ENCODE measurements at places on chromosomes 4 and X.

DNA sequence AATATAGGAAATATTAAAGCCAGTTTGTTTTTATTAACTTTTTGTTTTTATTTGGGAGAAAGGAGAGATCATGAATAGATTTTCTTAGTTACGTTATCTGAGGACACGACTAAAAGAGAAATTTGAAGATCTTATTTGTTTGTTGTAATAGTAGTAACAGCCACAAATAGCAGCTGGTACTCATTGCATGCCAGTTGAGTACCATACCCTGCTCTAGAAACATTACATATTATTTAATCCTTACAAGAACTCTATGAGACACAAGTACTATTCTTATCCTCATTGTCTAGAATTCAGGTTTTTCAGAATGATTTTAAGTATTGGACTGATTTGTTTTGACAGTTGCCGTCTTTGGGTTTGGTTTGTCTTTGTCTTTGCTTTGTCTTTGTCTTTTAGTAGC, 31.8 kb downstream of the USP53 start:
- DNase-seq = no peak

GRCh38 chr4:38469410-38469809, 194.6 kb upstream of the KLF3 start:
- DNase-seq = no peak

GRCh38 chr4:99330648-99331047, 9.4 kb upstream of the ADH1B start:
- no peak for DNase-seq

- no peak for DNase-seq
Observed at GRCh38 chr4:38757945-38758600, 24.7 kb downstream of the TLR10 start.

DNA sequence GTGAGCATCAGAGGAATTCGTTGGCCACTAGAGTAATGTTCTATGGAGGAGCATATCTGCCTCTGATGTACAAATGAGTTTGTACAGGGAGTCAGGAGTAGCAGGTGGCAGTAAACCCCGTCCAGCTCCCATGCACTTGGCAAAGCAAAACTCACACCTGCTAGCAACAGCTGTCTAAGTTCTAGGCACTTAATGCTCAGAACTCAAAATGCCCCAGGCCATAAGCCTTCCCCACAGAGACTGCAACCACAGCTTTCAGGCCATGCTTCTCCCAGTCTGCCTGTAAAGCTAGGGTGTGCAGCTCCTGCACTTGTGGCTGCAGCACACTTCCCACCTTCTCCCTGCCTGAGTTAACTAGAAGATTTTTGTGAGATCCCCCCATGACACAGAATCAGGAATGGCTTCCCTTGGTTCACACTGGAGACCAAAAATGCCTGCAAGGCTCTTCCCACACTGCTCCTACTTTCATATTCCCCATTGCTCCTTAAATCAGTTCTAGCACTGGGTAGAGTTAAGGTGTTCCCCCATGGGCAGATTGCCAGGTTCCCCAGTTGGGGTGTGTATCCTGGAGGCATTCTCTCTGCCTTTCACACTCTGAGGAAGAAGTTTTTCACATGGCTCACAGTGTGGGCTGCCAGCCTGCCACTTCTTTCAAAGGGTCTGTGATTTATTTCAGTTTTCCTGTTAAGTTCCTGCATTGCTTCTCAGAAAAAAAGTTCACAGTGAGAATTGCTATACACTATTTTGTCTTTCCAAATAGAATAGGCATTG, 189.9 kb downstream of the STPG2 start:
- no peak for DNase-seq

DNA sequence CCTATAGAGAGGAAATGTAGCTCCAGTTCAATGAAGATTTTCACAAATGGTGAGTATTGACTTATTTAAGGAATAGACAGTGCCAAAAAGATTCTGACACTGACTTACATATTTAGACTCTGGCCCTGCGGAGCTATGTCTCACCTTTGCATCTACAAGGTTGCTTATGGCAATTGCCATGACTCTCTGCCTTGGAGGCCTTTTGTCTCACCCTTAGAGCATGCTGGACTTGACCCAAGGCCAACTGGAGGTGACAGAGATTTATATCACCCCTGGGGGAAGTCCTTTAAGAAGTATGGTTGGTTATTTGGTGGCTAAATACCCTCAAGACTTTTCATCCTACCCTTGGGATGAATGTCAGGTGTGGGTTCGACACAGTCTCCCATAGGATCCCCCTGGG, 4.5 kb upstream of the ETDC start:
- DNase-seq = no peak

DNA sequence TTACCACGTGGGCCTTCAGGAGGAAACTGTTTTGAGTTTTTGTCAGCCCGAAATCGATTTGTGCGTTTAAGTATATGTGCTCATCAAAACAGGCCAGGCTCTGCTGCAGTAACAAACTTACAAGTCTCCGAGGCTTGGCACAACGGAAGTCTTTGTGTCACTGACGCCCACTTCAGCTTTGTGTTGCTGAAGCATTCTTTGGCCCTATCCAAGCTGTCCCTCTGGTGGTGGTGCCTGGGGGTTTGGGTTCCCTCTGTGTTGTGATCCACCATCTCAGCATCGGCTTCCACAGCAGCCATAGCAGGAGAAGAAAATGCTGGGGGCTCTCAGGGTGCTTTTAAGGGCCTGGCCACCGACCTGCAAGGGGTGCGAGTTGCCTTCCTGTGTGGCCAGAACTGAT, 176.4 kb downstream of the PTTG2 start:
- no peak for DNase-seq

- DNase-seq = no peak
Observed at GRCh38 chrX:81205551-81205950, 3.6 kb downstream of the SH3BGRL start.

- DNase-seq = no peak
Observed at GRCh38 chrX:24466025-24466424, 939 bp downstream of the PDK3 start.

- no peak for DNase-seq
Observed at GRCh38 chr4:158621729-158622128, 50.0 kb downstream of the C4orf46 start.

- DNase-seq = no peak
Observed at GRCh38 chr4:168421671-168422070, 58.6 kb downstream of the DDX60L start.

Measured in GM12892 (cell line).